ENCODE measurements at places on chromosomes 13 and 19.
A peak's percentile ranks its signal among the peaks of the same experiment; 100 is the strongest.

GRCh38 chr19:16825312-16826052 lies 3.7 kb upstream of the SIN3B start:
- DNase-seq, result peak; percentile 62

DNA sequence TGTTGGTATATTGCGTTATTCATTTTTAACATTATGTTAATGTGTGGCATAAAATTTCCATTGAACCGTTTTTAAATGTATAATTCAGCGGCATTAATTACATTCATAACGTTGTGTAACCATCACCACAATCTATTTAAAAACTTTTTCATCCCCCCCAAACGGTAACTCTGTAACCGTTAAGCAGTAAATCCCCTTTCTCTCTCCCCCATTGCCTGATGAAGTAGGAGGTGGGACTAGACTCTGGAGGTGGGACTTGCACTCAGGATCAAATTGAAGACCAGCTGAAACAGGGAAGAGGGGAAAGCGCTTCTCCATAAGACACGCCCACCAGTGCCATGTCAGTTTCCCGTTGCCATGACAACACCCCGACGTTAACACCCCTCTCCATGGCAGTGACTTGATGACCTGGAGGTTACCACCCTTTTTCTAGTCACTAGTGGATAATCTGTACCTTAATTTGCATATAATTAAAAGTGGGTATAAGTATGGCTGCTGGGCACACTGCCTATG lies 16.8 kb downstream of the CLEC11A start:
- DNase-seq, result no peak

- no peak for DNase-seq
These were observed 12.0 kb upstream of the KBTBD6 start for GRCh38 chr13:41144576-41144975.

DNA sequence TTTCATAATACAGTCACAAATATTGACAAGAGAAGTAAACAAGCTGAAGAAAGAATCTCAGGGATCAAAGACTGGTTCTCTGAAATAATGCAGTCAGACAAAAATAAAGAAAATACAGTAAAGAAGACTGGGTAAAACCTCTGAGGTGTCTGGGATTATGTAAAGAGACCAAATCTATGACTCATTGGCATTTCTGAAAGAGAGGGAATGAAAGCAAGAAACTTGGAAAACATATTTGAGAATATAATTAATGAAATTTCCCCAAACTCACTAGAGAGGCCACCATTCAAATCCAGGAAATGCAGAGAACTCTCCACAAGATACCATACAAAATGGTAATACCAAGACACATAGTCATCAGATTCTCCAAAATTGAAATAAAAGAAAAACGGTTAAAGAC lies 53.0 kb upstream of the GPC6 start:
- DNase-seq, result no peak

- DNase-seq, result no peak
These were observed 78.8 kb downstream of the MZT1 start for GRCh38 chr13:72648513-72649065.

DNA sequence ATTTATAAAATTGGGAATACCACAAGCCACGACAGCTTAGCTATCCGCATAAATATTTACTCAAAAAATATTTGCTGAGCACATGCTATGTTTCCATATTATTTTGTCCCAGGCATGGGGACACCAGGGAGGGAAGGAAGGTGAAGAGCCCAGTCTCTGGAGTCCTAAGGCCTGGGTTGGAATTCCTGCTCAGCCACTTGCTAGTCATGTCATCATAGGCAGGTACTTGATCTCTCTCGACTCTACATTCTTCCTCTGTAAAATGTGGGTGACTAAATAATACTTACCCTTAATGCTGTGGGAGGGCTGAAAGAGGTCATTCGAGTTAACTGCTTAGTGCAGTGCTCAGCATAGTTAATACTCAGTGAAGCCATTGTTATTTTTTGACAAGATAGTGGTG lies 4.3 kb upstream of the RNASEH2B start:
- no peak for DNase-seq

- DNase-seq, result no peak
These were observed 185.0 kb downstream of the ZNF536 start for GRCh38 chr19:30557212-30557611.

DNA sequence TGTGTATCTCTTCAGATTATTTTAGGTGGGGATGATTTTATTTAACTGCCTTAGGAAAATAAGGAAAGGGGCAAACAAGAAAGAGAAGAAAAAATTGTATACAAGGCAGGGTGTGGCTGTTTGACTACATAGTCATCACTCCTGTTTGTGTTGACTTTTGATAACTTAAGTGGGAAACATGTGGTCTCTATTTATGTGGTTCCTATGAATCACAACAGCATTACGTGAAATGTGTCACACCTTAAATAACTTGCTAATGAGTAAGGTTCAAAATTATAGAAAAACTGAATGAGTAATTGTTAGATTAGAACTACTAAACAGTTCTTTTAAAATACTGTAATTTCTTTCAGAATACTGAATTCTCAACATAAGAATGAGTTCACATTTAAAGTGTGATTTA lies 69.3 kb downstream of the LMO7 start:
- peak; percentile 45 for DNase-seq

DNA sequence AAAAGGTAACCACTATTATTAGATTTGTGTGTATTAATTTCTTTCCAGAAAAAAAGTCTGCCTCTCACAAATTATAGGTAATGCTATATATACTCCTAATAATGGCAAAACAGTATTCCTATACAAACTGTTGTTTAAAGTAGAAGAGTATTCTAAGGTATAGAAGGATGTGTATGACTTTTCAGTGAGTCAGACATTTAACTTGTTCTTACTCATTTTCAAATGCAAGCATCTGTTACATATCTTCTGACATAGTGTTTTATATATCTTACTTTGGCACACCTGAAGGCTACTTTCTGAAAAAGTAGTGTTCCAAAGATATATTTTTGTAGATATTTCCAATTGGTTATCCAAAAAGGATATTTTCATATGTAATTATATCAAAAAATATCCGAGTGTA lies 3.5 kb upstream of the SLITRK5 start:
- no peak for DNase-seq

DNA sequence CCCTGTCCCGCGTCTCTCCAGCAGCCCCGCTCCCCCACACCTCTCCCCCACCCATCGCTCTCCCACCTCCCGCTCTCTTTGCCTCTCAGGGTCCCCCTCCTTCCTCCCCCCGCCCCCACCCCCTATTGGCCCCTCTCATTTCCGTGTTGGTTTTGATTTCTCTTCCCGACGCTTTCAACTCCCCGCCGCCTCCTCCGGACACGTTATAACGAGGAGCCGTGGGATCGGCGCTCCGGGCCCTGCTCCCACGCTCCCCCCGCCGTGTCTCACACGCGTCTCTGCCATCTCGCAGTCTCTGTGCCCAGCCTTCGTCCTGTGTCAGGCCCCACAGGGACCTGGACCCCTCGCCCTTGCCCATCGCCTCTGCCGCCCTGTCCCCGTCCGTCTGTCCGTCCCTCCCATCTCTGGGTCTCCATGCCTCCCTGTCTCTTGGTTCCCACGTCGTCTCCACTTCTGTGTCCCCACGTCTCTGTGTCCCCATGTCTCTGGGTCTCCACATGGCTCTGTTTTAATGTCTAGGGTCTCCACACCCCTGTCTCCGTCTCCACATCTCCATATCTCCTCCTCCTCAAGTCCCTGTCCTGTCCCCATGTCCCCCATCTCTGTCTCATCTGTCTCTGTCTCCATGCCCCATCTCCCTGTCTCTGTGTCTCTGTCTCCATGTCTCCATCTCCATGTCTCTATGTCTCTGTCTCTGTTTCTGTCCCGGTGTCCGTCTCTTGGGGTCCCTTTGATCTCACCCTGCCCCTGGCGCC lies 13.1 kb downstream of the ERFL start:
- no peak for DNase-seq

- DNase-seq, result no peak
These were observed 837.2 kb upstream of the MIR17HG start for GRCh38 chr13:90510319-90510718.
